ENCODE measurements at places on chromosomes 7 and 10. TPM values are rescaled to one million over a fixed set of nuclear protein-coding genes. Genes with fewer than 3 reads are reported as not detected.

GRCh38 chr7:128933180-128933891, 4.4 kb upstream of the IRF5 start:
- DNase-seq, result no peak

DNA sequence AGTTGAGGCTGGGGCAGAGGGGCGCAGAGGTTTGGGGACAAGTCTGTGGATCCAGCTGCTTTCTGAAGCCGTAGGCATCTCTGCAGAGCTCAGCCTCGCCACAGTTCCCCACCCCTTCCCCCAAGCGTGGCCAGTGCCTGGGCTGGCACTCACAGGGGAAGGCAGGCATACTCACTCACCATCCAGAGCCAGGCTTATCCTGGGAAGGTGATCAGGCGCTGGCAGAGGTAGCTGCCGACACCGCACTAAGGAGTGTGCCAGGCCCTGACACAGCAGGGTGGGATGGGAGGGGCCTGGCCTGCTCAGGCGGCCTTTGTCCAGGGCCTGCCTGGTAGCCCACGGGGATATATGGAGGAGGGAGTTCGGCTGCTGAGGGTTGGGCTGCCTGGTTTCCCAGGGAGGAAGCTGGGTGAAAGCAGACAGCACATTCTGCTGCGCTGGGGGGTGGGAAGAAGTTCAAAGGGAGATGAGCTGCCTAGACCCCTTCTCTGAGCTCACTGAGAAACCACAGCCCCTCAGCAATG, 15.9 kb downstream of the VSIR start:
- DNase-seq, result no peak

- no peak for DNase-seq
These were observed 7.0 kb upstream of the SPACDR start for GRCh38 chr7:100471021-100471420.

Gene DRGX
- not detected for total RNA-seq

DNA sequence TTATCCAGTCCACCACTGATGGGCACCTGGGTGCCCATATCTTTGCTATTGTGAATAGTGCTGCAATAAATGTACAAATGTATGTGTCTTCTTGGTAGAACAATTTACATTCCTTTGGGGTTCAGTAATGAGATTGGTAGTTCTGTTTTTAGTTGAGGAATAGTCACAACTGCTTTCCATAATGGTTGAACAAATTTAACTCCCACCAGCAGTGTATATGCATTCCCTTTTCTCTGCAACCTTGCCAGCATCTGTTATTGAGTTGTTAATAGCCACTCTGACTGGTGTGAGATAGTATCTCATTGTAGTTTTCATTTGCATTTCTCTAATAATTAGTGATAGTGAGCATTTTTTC, 27.8 kb downstream of the COA1 start:
- DNase-seq, result no peak

GRCh38 chr7:93053949-93054943, 63.5 kb downstream of the SAMD9 start:
- no peak for DNase-seq

GRCh38 chr7:15820319-15820718, 133.8 kb upstream of the MEOX2 start:
- DNase-seq, result no peak

DNA sequence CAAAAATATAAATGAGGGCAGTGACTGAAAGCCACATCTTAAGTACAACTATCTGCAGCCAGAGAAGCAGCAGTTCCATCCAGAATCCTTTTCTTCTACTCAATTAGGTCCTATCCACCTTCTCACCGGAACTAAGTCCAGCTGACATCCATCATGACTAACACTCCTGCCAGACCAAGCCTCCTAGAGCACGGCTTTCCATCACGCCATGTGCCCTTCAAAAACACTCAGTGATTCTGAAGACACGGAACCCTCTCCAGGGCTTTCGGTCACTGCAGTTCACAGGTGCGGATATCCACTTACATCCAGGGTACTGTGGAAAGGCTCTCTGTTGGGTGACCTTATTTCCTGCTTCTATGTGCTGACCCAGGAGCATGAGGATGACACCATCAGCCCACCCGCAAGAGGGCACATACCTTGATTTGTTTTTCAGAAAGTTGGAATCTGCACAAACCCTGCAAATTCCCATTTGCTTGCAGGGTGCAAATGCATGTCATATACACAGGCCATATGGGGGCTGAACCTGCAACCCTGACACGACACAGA, 64.3 kb downstream of the FAM171A1 start:
- DNase-seq, result no peak

GRCh38 chr7:74454021-74454924, 567 bp downstream of the GTF2IRD1 start:
- DNase-seq, result peak; percentile 39

Gene RET
- total RNA-seq, result 17.8 TPM

Gene KLF14
- not detected for total RNA-seq

Gene TET1
- total RNA-seq, result 59.2 TPM

Gene LLCFC1
- not detected for total RNA-seq

DNA sequence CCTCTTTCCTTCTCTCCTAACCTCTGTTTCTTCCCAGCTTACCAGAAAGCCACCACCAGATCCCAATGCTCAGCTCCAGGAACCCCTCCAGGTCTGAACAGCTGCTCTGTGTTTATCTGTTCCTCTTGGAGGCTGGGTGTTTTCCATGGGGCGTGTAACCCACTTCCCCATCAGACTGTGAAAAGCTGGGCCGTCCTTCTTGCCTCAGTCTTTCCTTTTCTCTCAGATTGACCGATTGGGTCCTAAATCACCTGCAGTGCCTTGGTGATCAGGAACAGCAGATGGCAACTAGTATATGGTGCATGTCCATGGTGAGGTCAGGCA, 4.8 kb downstream of the SH3PXD2A start:
- no peak for DNase-seq

DNA sequence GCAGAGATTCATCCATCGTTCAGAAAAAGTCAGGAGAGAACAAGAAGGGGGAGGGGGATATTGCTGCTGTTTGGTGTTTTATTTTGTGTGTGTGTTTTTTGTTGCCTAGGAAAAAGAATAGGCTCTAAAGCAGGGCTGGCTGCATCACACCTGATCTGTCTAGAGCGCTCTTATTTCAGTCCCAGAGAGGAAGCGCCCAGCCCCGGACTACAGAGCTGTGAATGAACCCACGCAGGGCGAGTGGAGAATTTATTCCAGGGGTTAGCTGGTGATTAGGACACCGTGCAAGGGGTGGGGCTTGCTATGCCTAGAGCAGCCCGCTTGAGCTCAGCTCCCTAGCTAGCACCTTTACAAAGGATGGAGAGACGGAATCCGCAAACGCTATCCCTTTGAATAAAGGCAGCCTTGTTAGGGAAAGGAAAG, 621 bp upstream of the FAM13C start:
- peak; percentile 56 for DNase-seq

- DNase-seq, result no peak
These were observed 42.0 kb downstream of the CDK6 start for GRCh38 chr7:92794391-92794790.

DNA sequence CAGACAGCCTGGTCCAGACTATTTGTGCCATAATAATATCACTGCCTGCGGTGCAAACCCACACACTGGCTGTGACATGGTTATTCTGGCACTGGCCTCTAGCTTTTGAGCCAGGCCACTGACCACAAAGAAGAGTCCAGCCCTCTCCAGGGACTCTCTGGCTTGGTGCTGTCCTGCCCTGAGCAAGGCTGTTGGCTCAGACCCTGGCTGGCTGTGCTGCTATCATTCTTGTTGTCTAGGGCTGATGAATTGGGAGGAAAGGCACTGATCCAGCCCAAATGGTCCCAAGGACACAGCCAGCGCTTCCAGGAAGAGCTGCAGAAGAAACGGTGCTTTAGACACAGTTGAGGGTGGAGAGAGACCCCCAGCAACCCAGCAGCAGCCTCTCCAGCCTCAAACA, 80.8 kb downstream of the TMEM130 start:
- DNase-seq, result no peak

DNA sequence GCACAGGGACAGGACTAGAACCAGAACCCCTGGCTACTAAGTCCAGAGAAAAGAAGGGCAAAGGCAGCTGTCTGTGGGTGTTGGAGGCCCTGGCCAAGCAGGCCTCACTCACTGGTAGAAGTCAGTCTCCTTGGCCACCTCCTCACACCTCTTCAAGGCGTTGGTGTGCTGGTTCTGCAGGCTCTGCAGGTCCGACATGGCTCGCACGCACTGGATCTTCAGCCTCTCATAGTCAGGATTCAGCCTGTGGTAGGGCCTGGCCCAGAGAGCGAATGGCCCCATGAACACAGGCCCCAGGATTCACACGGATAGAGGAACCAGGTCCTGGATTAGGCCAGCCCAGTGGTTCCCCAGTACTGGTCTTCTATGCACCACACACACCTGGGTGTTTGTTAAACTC, 72.4 kb downstream of the DLG5 start:
- DNase-seq, result no peak

GRCh38 chr10:93954299-93954698, 39.4 kb upstream of the PLCE1 start:
- DNase-seq, result no peak

DNA sequence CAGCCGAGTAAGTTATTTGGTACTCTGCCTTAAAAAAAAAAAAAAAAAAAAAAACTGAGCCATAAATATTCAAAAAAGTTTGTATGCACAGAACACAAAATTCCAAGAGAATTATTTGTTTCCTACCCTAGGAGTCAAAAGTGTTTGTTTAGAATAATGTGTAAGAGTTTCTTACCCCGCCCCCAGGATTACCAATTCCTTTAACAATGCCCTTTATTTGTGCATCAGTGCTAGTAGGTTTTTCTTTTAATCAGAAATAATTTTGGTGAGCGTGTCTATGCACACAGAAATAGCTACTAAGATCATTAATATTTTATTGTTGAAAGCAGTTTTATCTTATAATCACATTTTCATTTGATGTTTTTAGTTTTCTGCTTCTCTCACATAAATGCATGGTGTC, 374.6 kb downstream of the DPP6 start:
- no peak for DNase-seq

DNA sequence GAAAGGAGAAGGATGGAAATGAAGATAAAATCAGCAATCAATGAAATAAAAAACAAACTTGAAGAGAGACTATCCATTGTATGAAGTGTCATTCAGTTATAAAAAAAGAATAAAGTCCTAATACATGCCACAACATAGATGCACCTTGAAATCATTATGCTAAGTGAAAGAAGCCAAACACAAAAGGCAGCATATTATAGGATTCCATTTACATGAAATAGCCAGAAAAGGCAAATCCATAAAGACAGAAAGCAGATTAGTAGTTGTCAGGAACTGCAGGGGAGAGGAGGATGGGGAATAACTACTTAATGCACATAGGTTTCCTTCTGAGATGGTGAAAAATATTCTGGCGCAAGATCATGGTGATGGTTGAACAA, 6.6 kb upstream of the PON1 start:
- no peak for DNase-seq

Gene GIMAP6
- total RNA-seq, result 0.18 TPM

GRCh38 chr10:93224005-93224779, 150.5 kb downstream of the CYP26A1 start:
- no peak for DNase-seq

- DNase-seq, result no peak
These were observed 7.0 kb upstream of the A1CF start for GRCh38 chr10:50892467-50892866.

Gene CFTR
- total RNA-seq, result 0.89 TPM

Gene OR6B1
- total RNA-seq, result not detected

Data from WTC11 (cell line).